SHP77 (cell line): ENCODE measurements at places on chromosomes 7 and 10.

DNA sequence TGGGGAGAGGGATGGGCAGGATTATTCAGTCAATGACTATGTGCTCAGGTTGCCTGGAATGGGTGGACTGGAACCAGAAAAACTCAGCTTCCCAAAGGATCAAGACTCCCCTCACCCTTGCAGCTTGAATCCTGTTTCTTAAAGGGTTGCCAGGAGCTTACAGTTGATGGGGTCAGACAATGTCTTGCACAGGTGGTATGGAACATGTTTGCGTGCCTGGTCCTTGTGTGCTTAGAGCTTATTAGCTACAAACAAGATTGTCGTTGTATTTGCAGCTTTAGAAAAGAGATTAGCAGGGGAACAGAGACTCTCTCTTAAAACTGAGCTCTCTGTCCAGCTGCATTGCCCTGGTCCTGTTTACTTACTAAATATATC, 56.9 kb downstream of the PRR15 start:
- peak; percentile 79 for DNase-seq

GRCh38 chr7:22173685-22174573, 183.0 kb downstream of the RAPGEF5 start:
- no peak for DNase-seq

- DNase-seq: no peak
These were observed 69.3 kb downstream of the ARHGAP22 start for GRCh38 chr10:48535416-48536155.

DNA sequence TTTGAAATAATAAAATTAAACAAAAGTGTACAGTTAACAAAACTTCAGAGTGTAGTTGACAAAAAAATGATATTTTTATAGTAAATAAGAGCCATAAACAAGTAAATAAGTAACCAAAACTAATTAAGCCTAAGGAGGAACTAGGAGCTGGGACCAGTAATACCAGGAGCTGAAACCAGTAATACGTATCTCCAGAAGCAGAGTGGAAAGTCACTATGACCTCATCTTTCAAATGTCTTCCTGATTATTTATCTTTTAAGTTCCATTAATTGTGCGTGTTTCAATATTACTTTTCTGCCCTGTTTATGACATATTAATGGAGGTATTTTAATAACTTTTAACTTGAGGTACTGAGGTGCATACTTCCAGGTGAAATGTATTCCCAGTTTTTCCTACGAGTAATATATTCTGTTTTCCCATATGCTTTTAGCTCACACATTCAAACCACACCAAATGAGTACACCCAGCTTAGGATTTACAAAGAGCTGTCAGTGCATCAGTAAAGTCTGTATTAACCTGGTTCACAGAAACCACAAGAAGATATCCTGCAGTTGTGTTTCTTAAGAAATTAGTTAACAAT, 283.7 kb upstream of the HGF start:
- DNase-seq: no peak

GRCh38 chr7:158000160-158000559, 587.5 kb downstream of the PTPRN2 start:
- no peak for DNase-seq

DNA sequence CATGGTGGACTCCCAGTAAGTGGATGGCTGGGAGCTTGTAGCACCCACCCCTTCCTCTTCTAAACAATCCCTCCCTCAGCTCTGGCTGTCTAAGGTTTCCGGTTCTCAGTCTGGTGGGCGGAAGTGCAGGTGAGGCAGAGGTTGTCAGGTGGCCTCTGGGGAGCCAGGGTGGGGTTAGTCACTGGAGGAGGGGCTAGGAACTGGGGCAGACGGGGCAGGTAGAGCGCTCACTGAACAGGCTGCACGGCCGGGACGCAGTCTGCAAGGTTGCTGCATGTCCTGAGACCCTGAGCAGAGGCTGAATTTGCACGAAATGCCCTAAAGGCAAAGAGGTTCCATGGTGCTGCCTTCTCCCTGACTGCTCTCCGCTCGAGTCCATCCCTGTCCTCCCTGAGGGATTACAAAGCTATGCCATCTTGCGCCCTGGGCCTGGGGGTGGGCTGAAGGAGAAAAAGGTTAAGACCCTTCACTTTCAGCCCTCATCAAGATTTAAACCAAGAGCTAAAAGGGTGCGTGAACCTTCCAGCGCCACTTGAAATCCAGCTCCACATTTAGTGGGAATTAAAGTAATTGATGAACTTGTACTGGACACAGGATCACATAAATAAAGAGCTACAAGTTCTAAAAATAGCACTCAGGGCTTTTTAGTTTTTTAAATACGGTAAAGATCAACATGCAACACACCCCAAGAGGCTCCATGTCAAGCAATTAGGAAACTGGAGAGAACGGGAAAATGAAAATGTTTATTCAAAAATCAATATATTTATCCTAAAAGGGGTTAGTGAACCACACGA, 62.3 kb upstream of the CTBP2 start:
- DNase-seq: no peak

DNA sequence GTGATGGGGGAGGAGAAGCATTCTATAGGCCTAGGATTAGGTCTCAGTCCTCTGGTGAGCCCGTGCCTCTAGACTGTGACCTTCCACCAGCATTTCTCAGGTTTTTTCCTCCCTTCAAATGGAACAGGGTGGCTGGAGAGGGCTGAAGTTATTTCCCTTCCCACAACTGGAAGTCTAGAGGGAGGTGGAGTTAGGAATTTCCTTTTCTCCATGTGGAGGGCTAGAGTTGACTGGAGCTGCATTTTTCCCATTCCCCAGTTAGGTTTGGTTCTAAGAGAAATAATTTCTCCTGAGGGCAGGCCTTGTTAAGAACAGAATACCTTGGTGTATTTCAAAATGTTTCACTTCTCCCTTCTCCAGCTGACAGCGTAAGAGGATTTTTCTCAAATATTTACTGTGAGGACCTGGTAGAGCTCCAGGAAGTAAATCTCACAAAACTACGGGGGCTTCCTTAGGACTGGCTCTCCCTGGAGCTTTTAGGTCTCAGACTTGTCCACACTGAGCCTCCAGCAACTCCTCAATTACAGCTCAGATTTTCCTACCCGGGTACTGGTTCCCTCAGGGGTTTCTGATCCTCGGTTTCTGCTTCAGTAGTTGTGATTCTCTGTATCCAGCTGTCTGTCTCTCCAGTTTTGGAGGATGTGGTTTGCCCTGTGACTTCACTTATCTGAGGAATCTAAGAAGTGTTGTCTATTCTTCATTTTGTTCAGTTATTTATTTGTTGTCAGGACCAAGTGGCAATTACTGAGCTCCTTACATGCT, 6.0 kb upstream of the REEP3 start:
- DNase-seq: no peak

DNA sequence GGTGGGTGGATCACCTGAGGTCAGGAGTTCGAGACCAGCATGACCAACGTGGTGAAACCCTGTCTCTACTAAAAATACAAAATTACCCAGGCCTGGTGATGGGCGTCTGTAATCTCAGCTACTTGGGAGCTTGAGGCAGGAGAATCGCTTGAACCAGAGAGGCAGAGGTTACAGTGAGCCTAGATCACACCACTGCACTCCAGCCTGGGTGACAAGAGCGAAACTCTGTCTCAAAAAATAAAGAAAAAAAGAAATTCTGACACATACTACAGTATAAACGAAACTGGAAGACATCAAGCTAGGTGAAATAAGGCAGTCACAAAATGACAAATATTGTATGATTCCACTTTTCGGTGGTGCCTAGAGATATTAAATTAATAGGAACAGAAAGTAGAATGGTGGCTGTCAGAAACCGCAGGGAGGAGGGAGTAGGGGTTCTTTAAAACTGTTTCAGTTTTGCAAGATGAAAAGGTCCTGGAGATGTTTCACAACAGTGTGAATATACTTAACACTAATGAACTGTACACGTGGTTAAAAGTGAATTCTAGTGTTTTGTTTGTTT, 23.2 kb downstream of the PILRA start:
- no peak for DNase-seq

- peak; percentile 69 for DNase-seq
These were observed 37.2 kb downstream of the DIP2C start for GRCh38 chr10:652233-652632.

GRCh38 chr10:73076360-73077183, 20.1 kb downstream of the P4HA1 start:
- no peak for DNase-seq

DNA sequence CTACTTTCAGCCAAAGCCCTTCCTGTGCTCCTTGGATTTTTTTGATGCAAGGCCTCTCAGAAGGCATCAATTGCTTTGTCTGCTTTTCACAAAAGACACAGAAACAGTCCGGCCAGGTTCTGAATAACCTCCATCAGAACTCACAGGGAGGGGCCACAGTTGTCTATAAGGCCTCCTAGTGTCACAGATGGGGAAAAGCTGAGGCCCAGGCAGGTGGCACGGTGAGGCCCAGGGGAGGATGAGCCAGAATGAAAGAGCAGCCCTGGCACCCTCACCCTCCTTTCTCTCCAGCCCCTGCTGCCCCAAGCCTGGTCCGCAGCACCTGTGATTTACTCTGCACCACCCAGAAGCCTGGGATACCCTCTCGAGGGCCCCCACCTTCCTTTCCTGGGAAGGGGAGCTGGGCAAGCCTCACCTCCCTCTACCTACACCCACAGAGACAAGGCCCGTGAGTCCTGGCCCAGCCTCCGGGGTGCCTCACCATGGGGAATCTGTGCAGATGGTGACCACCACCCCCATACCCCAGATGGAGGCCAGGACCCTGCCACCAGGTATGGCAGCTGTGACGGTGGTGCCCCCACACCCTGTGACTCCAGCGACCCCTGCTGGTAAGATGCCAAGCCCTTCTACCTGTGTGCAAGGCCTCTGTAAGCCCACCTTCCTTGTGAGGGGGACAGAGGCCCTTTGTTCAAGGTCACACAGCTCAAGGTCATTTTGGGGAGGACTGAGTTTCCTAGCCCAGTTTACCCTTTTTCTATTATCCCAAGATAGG, 26.2 kb upstream of the ZNF467 start:
- DNase-seq: peak; percentile 17

DNA sequence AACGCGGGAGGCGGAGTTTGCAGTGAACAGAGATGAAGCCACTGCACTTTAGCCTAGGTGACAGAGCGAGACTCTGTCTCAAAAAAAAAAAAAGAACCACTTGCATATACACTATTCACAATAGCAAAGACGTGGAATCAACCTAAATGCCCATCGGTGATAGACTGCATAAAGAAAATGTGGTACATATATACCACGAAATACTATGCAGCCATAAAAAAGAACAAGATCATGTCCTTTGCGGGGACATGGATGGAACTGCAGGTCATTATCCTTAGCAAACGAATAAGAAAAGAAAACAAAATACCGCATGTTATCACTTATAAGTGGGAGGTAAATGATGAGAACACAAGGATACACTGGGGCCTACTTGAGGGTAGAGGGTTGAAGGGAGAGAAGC, 39.5 kb downstream of the EGFR start:
- DNase-seq: no peak

DNA sequence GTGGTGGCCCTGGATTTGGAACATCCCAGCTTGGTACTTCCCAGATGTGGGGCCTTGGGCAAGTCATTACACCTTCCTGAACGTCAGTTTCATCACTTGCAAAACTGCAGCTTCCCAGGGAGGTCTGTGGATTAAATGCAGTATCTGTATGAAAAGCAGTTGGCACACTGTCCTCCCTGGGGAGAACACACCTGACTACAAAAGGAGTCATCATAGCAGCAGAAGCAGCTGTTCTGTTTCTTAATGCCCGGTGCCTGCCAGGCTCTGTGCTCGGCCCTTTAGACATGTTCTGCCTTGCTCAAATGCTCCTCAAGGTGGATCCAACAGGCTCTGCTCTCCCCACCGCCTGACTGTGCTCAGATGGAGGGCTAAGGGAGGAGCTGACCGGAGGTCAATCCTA, 31.0 kb downstream of the CDCA7L start:
- DNase-seq: no peak

DNA sequence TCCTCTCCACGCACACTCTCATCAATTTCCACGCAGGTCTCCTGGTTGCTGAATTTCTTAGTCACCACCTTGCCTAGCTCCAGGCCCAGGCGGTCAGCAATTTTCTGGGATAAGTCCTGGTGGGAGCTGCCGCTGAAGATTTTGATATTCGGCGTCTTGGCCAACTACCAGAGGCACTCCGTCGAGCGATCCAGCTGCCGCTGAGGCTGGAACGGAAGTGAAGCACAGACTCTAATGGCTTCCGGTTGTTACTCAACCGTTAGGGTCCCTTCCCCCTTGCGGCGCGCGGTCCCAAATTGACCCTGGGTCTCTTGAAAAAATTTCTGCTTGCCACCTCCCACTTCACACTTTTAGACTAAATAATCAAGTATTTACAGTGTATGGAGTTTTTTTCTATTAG, at the start of gene PRPS1L1:
TSS of gene PRPS1L1 (minus strand) at position 219 of the 400 bp plus-strand sequence.
- DNase-seq: no peak

GRCh38 chr7:37816922-37817590, 31.3 kb upstream of the NME8 start:
- DNase-seq: no peak

- no peak for DNase-seq
These were observed 51.6 kb upstream of the PAX2 start for GRCh38 chr10:100693821-100694220.

DNA sequence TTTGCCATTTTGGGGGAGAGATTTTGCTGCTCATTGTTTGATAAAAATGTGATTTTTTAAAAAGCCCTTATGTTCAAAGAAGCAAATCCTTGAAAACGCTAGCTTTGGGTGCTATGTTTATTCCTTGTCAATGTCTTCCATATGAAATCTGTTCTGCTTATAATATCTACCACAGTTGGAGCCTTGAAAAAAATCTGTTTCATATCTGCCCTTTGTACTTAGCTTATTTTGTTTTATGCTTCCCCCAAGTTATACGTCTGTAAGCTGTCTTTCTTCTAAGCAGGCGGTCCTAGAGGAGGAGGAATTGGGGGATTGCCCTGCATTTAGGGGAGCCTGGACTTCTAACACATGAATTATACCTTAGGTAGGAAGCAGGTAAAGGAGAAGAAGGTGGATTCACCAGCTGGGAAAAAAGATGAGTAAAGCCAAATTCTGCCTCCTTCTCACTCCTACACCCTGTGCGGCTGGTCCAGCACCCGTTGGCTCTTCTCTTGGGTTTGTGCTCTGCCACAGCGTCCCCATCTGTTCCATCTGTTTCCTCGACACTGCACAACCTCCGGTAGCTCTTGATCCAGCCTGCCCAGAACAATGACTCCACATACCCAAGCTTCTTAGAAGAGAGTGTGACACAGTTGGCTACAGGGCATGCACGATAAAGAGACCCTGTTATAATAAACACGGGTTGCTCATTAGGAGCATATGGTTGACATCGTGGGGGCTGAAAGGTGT, 31.9 kb upstream of the NEUROD6 start:
- DNase-seq: no peak

- no peak for DNase-seq
These were observed 134.0 kb upstream of the TCF7L2 start for GRCh38 chr10:112816033-112816430.

DNA sequence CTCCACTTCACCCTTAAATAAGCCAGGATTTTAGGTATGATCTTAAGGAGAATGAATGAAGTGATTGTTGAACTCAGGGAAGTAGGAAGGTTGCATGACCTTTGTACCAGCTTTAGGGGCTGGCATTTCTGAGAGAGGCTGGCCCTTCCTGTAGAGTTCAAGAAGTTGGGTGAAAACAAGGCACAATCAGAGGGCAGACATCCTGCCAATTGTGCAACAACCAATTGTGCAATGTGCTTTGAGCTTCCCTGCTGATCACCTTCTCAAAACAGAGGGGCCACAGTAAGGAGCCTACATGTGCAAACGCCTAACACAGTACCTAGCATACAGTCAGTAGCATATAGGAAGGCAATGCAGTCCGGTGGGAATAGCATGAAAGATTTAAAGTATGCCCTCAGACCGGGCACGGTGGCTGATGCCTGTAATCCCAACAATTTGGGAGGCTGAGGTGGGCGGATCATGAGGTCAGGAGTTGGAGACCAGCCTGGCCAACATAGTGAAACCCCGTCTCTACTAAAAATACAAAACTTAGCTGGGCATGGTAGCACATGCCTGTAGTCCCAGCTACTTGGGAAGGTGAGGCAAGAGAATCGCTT, 5.4 kb downstream of the CPVL start:
- no peak for DNase-seq
